ENCODE measurements at places on chromosomes 3 and 15.

GRCh38 chr15:101277038-101277822, at the start of gene SELENOS:
SELENOS (minus strand) TSS chr15:101277485; CDS start chr15:101277417, 68 bp downstream.
- peak; percentile 80 for DNase-seq

DNA sequence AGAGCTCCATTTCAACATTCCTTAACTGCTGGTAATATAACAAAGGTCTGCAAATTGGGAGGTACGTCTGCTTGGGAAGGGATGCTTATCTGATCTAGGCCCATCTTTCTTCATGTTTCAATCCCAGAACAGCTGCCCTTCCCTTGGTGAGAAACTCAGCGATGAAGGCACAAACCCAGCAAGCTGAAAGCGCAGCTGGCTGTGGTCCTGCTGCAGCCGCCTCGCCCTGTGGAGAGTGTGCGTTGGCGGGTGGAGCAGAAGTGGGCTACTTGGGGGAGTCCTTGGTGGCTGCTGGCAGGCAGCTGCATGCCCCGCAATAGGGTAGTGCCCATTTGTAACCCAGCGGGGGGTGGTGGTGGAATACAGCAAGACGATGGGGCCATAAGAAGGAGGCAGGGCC, 160.6 kb upstream of the WNT5A start:
- DNase-seq: no peak

DNA sequence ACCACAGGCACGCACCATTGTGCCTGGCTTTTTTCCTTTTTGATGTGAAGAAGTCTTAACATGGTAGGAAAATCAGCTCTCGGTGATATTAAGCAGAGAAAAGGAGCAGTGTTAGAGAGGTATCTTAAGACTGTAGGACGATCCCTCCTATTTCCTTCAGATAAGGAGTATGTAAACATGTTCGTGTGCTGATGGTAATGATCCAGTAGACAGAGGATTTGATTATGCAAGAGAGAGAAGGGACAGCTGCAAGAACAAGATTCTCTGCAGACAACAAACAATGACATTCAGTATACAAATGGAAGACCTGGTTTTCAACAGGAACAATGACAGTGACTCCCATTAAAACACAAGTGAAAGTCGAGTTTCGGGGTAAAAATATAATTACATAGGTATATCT, 95.1 kb upstream of the MELTF start:
- DNase-seq: no peak

- no peak for DNase-seq
These were observed 162.9 kb downstream of the TIGIT start for GRCh38 chr3:114456742-114457141.

DNA sequence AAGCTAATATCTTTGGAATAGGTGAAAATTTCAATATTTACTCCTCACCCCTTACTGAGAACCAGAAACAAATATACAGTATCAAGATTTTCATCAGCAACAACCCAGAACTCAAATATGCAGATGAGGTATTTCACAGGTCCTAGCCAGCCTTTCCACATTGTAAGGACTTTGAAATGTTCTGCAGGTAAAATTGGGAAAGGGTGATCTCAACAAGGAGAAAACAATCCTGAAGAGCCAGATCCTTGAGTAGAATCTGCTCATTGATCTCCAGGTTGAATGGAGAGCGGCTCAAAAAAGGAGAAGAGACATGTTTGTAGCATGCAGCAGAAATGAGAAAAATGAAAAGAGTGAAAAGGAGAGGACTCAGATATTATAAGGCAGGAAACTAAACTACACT, 493.3 kb upstream of the NAALADL2 start:
- no peak for DNase-seq
